ENCODE measurements at places on chromosomes 11 and 22.

GRCh38 chr11:120425527-120425926, 86.0 kb upstream of the GRIK4 start:
- no peak for DNase-seq

DNA sequence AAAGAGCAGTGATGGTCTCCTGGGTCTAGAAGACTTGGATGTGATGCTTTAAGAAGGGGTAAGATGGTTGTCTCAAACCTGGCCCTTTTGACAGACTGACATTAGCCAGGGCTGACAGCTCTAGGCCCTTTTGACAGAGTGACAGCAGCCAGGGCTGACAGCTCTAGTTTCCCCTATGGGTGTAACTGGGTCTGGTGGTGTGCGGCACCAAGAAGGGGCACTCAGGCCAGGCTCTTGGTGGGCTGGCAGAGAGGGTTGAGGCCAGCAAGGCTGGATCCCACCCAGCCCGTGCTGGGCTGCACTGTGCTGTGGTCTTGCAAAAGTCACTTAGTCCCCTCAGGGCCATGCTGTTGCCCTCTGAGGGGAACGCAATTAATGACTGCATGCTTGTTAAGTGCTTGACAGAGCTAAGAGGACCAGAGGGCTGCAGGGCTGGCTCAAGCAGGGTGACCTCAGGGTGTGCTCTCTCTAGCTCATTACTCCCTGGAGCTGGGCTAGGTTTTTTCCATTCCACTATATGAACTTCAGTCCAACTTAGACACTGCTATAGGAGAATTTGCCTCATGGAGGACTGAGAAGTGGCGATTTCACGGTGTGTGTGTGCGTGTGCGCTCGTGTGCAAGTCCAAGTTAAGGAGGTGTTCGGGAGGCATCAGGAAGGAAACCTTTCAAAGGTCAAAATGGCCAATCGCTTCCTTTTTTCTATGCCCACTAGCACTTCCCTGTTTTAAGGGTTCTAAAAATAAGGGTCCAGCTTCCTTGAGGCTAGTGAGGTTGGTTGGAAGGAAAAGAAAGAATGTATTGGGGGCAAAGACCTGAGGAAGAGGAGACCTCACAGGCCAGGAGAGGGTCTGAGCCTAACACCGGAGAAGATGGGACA, 4.4 kb downstream of the UBASH3B start:
- DNase-seq = no peak

- DNase-seq = no peak
These were observed 14.1 kb downstream of the ZFP91 start for GRCh38 chr11:58592760-58593472.

- no peak for DNase-seq
These were observed 11.4 kb downstream of the KDELR3 start for GRCh38 chr22:38479096-38479837.

- DNase-seq = no peak
These were observed 17.7 kb downstream of the DCHS1 start for GRCh38 chr11:6637871-6638270.

GRCh38 chr22:48488611-48489511, 1338.8 kb downstream of the BRD1 start:
- no peak for DNase-seq

- DNase-seq = no peak
These were observed 59.5 kb upstream of the PRSS23 start for GRCh38 chr11:86740628-86741483.

GRCh38 chr11:120392793-120393192, 56.6 kb downstream of the ARHGEF12 start:
- DNase-seq = no peak

DNA sequence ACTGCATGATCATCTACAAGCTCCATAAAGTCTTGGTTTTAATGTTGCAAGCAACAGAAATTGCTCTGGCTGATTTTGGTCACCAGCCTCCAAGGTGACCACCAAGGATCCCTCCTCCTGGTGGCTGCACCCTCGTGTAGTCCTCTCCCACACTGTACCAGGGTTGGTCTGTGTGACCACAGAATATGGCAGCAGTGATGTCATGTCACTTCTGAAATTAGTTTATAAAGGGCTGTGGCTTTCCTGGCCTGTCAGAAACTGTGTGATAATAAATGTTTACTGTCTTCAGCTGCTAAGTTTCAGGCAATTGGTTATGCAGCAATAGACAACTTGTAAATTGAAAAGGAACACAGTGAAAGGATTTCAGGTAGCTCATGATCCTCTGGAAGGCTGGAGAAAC, 5.3 kb upstream of the PRDM11 start:
- no peak for DNase-seq

DNA sequence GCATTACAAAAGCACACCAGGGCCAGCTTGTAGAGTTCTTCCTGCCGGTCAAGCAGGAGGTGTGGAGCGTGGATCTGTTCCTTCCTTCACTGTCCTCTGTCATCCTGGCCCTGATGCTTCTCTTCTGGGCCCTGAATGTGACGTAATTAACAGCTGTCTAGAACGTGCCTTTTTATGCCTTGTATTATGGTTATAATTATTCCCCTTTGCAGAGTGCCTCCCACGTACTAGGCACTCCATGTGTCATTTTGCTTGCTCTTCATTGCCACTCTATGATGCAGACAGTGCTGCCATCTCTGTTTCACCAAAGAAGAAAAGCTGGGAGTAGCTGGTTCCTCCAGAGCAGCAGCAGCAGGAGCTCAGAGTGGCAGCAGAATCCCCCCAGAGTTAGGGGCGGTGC, 132.1 kb upstream of the TTC12 start:
- DNase-seq = no peak

DNA sequence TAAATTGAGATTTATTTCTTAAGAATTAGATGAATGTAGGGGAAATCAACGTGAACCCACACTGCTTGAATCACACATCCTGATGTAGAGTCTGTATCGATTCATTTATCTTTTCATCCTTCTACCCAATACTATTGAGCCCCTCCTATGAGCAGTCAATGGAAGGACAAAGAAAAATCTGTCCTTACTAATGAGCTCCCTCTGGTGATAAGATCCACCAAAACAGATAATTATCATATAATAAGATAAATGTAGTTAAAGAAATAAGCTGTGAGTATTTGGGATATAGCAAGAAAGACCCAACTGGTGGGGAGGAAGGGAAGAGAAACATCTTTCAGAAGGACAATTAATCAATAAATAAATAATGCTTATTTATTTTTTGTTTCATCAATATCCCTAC, 385.1 kb upstream of the CCDC90B start:
- no peak for DNase-seq

GRCh38 chr11:79019277-79019676, 421.6 kb downstream of the TENM4 start:
- DNase-seq = no peak

GRCh38 chr22:36454916-36455570, 26.4 kb downstream of the TXN2 start:
- DNase-seq = peak; percentile 90

- DNase-seq = no peak
These were observed 45.7 kb downstream of the BCL2L13 start for GRCh38 chr22:17684245-17684644.

GRCh38 chr11:77125191-77125590, 2.9 kb upstream of the MYO7A start:
- DNase-seq = no peak

- no peak for DNase-seq
These were observed 12.6 kb downstream of the UVRAG start for GRCh38 chr11:75827562-75827961.

GRCh38 chr22:28143241-28143865, 224.3 kb upstream of the PITPNB start:
- DNase-seq = no peak

GRCh38 chr11:77236901-77237300, 64.6 kb downstream of the GDPD4 start:
- DNase-seq = no peak

GRCh38 chr11:563066-563811, 2.5 kb downstream of the RASSF7 start:
- DNase-seq = no peak

- DNase-seq = no peak
These were observed 151.7 kb downstream of the ADAMTS15 start for GRCh38 chr11:130600139-130600538.

DNA sequence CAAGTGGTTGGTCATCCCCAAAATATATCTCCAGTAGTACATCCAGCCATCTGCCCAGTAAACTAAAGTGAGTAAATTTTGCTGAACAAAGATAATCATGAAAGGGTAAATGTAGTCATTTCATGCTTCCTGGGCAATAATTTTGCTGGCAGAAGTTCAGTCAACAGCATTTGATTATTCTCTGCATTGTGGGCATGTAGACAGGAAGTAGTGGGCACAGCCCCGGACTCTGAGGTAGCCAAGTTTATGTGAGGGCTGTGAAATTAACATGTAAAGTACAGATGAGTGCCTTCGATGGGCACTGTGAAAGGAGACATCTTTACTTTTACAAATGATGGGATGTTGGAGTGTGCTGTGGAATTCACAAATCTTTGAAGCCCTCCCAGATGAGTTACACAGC, 312.2 kb upstream of the MTNR1B start:
- DNase-seq = no peak

DNA sequence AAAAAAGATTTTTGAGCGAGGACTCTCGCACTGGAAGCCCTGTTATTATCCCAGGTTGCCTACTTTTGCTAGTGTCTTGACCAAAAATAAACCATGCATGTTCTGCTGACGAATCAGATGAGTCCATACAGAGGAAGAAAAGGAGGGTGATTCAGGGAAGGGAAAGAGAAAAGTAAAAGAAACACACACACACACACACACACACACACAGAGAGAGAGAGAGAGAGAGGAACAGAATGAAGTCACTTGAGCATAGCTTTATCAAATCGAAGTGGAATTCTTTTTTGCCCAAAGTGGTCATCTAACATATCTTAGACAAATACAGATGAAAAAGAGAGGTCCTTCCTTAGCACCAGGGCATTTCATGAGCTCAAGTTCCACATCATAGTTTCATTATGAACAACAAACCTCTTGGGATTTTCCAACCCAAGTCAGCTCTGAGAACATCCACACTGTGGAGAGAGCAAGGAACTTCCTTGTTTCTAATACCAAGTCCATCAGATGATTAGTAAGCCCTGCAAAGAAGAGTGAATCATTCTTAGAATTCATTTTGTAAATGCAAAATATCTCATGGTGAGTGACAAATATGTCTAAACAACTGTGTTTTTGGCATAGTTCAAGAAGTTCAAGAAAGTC, 7.7 kb upstream of the MMP12 start:
- no peak for DNase-seq

GRCh38 chr11:80816454-80816847, 1375.6 kb upstream of the TENM4 start:
- no peak for DNase-seq

GRCh38 chr22:22924369-22925145, 36.9 kb downstream of the IGLL5 start:
- no peak for DNase-seq

DNA sequence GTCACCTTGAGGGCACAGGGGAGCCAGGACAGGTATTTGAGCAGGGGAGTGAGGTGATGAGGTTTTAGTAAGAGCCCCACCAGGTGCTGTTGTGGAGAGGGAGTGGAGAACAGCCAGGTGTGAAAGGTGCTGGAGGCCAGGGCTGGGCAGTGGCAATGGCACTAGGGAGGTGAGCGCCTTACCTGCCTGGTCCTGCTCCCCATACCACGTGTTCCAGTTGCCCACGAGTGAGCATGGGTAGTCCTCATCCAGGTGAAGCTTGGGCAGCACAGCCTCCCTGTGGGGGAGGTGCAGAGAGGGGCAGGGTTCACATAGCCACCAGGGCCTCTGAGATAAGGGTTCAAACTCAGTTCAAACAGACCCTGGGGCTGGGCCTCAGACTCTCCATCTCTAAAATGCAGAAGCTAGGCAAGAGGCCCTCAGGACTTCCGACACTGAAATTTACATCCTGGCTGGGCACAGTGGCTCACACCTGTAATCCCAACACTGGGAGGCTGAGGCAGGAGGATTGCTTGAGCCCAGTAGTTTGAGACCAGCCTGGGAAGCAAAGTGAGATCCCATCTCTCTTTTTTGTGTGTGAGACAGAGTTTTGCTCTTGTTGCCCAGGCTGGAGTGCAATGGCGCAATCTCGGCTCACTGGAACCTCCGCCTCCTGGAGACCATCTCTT, 11.8 kb downstream of the NIPSNAP1 start:
- peak; percentile 64 for DNase-seq

DNA sequence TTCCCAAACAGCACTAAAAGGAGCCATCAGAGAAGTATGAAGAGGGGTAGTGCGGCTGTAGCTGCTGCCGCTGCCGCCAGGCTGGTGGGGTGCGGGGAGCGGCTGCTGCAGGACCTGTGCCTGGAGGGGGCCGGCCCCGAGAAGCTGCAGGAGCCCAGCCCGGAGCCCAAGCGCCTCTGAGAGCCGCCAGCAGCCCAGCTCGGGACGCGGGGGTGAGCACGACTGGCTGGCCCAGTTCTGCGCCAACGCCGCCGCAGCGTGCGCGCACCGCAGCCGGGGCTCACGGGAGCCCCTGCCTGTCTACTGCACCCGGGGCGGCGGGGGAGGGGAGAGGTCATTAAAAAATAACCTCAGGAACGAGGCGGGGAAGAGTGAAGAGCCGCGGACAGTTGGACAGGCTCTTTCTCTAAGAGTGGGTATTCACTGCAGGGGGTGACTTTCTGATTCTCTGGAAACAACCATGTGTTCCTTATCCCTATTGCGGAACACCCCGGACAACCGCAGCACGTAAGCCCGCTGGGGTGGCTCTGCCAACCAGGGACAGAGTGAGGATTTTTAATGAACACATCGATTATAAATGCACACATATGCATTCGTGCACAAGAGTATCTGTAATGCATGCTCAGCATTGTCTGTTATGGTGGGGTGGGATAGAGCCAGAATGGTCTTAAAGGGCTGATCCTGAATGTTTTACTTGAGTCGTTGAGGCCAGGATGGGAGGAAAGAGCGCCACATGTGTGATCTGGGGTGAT, 453 bp downstream of the GAS2 start:
- peak; percentile 60 for DNase-seq

DNA sequence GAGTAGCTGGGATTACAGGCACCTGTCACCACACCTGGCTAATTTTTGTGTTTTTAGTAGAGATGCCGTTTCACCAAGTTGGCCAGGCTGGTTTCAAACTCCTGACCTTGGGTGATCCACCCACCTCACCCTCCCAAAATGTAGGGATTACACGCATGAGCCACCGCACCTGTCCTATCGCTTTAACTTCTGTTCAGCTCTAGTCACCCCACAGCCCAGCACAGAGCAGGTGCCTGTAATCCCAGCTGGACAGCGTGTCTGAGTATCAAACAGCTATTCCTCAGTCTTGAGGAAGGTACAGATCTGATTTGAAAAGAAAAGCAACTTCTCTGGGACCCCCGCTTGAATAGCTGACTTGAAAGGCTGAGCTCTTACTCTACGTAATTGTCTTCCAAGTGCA, 149.1 kb downstream of the CTTN start:
- DNase-seq = no peak

DNA sequence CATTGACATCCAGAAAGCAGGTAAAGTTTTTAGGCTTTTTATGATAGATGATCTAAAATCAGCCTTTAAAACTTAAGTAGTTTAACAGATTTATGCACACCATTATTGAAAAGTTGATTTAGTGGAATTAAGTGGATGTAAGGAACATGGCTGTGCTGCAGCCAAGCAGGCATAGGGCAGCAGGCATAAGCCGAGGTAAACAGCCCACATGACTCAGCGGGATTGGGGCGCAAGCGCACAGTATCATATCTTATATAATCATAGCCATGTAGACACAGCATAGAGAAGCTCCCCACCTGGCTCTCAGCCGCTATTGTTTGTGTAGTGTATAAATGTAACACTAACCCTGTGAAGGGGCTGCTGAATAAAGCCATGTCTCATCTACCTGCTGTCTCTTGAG, 157.5 kb downstream of the WNT11 start:
- peak; percentile 36 for DNase-seq
